ENCODE measurements at places on chromosomes 5 and 9. TPM values are rescaled to one million over a fixed set of nuclear protein-coding genes. Genes with fewer than 3 reads are reported as not detected.

GRCh38 chr9:99818500-99818899 lies 3.2 kb upstream of the NR4A3 start:
- H3K36me3 ChIP-seq, result no peaks in the 10 kb centered on the region
- peak overlapping the region; percentile 81 for H3K4me3 ChIP-seq
- H3K27me3 ChIP-seq, result no peaks in the 10 kb centered on the region
- peaks cover 25% of the 10 kb centered on the region for H3K4me1 ChIP-seq
- peak overlapping the region; percentile 99 for H3K27ac ChIP-seq
- no peak for DNase-seq

GRCh38 chr5:174231956-174232487 lies 186.5 kb downstream of the NSG2 start:
- H3K36me3 ChIP-seq, result no peaks in the 10 kb centered on the region
- DNase-seq, result no peak
- no peak overlapping the region for H3K4me3 ChIP-seq
- no peaks in the 10 kb centered on the region for H3K4me1 ChIP-seq

- no peaks in the 10 kb centered on the region for H3K36me3 ChIP-seq
- no peak overlapping the region for H3K4me3 ChIP-seq
- H3K4me1 ChIP-seq, result peaks cover 7% of the 10 kb centered on the region
- no peak overlapping the region for H3K27ac ChIP-seq
- peak; percentile 77 for DNase-seq
Observed at GRCh38 chr5:150081541-150082283, 4.6 kb downstream of the CSF1R start.

- H3K4me3 ChIP-seq, result no peak overlapping the region
- H3K27me3 ChIP-seq, result no peaks in the 10 kb centered on the region
- no peak overlapping the region for H3K27ac ChIP-seq
Observed at GRCh38 chr5:2685651-2686272, 65.7 kb downstream of the IRX2 start.

DNA sequence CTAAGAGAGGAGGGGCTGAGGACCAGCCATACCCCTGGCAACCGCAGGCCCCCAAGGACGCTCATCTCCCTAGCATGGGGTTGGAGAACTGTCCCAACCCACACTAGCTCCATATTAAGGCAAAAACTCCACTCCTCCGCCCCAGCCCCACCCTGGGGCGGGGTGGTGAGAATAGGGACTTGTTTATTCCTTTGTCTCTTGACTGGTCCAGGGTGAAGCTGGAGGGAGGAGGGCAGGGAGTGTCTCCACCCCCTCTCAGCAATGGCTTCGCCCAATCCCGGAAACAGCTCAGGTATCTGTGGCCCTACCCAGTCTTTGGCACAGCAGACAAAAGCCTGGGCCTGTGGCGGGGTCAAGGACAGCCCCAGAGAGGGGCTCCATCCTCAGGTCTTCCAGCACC lies 16.9 kb downstream of the PRRX2 start:
- peaks cover 62% of the 10 kb centered on the region for H3K4me1 ChIP-seq
- H3K36me3 ChIP-seq, result no peaks in the 10 kb centered on the region
- no peak overlapping the region for H3K27ac ChIP-seq
- DNase-seq, result no peak
- no peaks in the 10 kb centered on the region for H3K27me3 ChIP-seq

- no peaks in the 10 kb centered on the region for H3K27me3 ChIP-seq
- no peak overlapping the region for H3K27ac ChIP-seq
- H3K4me1 ChIP-seq, result peaks cover 13% of the 10 kb centered on the region
- no peak overlapping the region for H3K4me3 ChIP-seq
- H3K36me3 ChIP-seq, result no peaks in the 10 kb centered on the region
Observed at GRCh38 chr9:120438836-120439546, 141.0 kb downstream of the CDK5RAP2 start.

DNA sequence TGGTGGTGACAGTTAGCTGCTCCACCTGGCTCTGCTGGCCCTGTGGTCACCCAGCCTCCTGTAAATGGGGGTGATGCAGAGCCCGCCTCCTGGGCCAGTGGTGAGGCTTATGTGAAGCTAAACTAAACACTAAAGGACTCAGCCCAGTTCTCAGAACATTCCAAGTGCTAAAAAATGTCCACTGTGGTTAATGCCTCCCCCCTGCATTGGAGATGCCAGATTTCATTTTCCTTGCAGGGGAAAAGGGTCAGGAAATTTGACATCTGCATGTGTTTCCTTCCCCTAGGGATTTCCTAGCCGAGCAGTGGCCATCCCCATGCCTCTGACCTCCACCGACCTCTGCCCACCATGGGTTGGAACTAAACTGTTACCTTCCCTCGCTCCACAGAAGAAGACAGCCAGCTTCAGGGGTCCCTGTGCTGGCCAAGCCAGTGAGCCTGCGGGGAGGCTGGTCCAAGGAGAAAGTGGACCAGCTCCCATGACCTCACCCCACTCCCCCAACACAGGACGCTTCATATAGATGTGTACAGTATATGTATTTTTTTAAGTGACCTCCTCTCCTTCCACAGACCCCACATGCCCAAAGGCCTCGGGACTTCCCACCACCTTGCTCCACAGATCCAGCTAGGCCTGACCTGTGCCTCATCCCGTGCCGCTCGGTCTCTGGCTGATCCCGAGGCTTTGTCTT lies 13.0 kb downstream of the CD74 start:
- no peaks in the 10 kb centered on the region for H3K27me3 ChIP-seq
- H3K36me3 ChIP-seq, result peaks cover 32% of the 10 kb centered on the region
- H3K4me3 ChIP-seq, result no peak overlapping the region
- DNase-seq, result no peak
- no peaks in the 10 kb centered on the region for H3K4me1 ChIP-seq

GRCh38 chr5:32779754-32780415 lies 68.8 kb downstream of the NPR3 start:
- DNase-seq, result no peak
- H3K4me3 ChIP-seq, result no peak overlapping the region
- H3K27me3 ChIP-seq, result no peaks in the 10 kb centered on the region
- no peaks in the 10 kb centered on the region for H3K36me3 ChIP-seq
- no peak overlapping the region for H3K27ac ChIP-seq

DNA sequence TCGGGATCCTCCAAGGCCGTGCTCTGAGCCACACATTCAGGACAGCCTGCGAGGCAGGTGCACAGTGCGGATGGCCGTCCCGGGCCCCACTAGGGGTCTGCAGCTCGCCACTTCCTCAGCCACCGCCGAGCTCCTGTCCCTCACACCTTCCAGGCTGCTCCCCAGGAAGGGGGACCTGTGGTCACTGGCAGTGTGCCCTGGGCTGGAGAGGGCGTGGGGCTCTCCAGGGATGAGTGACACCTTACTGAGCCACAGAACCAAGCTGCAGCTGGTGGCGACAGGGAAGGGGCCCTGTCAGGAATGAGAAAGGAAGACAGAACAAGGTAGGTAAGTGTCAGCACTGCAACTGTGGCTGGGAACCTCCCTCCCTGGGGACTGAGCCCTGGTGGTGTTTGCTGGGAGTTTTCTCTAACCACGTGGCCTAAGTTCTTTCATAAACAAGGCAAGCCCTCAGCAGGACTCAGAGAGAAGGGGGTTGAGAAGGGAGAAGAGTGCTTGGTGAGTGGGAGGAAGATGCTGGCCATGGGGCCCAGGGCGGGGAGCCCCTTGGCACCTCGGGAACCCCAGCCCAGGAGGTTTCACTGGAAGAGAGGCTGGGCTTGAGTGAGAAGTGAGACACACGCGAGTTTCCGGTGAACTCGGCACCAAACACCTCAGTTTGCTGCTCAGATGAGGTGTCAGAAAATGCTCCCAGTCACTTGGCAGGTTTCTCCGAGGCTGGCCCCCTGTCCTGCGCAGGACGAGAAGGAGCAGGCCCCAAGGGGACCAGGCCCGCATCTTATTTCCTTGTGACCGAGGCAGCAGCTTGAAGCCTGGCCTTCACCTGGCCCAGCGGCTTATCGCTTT lies 5.2 kb downstream of the IL13 start:
- H3K27ac ChIP-seq, result no peak overlapping the region
- H3K36me3 ChIP-seq, result no peaks in the 10 kb centered on the region
- no peaks in the 10 kb centered on the region for H3K27me3 ChIP-seq
- H3K4me3 ChIP-seq, result no peak overlapping the region
- H3K4me1 ChIP-seq, result no peaks in the 10 kb centered on the region
- DNase-seq, result no peak

DNA sequence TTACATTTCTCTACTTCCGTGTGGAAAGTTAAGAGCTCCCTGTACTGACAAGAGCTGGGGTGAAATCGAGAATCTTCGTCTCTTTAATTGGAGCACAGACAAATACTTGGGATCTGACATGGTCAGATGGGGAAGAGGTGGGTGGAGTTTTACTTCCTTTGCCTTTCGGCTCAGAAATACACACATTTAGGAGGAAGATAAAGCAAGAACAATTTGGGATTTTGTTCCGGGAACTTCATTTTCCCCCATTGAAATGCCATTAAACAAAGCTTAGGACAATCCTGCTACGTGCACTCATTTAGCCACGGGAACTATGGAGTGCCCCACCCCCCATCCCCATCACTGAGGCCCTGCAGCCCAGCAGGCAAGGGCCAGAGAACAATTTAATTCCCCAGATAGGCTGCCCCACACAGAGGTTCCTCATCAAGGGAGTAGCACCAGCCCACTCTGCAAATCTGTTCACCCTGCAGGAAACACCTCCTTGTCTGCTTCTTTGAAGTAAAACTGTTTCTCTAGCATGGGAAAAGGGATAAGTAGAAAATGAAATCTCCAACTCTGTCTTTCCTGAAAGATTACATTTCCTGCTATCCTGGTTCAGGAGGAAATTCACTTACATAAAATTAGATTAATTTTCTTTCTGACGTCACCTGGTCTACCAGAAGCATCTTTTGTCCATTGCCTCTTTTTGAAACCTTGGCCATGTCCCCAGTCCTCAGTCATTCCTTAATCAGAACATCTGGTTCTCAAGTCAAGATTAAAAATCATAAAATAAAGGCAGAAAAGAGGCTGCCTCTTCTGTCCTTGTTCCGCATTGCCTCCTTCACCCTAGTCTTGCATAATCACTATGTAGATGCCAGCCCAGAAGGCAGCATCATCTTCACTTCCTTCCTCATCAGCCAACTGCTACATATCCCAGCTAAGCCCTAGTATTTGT lies 206.4 kb downstream of the ENC1 start:
- H3K36me3 ChIP-seq, result no peaks in the 10 kb centered on the region
- no peak for DNase-seq
- peaks cover 14% of the 10 kb centered on the region for H3K4me1 ChIP-seq
- H3K4me3 ChIP-seq, result no peak overlapping the region
- no peak overlapping the region for H3K27ac ChIP-seq

DNA sequence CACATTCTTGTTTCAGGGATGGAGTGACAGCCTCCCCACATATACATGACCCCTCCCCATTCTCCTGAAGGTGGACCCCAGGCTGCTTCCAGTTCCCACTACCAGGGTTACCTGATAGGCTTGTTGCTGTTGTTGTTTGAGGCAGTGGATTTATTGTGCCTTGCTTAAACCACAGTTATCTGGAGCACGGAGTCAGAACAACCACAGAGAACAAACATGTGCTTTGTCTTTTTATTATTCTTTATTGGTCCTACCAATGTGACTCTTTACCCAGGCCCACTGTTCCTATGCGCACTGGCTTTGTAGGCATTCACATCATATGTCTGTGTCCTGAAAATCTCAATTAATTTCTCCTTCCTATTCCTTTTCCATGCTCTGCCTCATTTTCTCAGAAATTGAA lies 41.2 kb upstream of the IPPK start:
- DNase-seq, result no peak
- H3K27me3 ChIP-seq, result no peaks in the 10 kb centered on the region
- H3K36me3 ChIP-seq, result peaks cover 40% of the 10 kb centered on the region
- H3K4me1 ChIP-seq, result peaks cover 23% of the 10 kb centered on the region
- H3K27ac ChIP-seq, result peak overlapping the region; percentile 30
- no peak overlapping the region for H3K4me3 ChIP-seq

GRCh38 chr5:117590944-117591343 lies 1016.3 kb upstream of the SEMA6A start:
- H3K4me1 ChIP-seq, result no peaks in the 10 kb centered on the region
- no peaks in the 10 kb centered on the region for H3K27me3 ChIP-seq
- H3K36me3 ChIP-seq, result no peaks in the 10 kb centered on the region
- no peak overlapping the region for H3K4me3 ChIP-seq
- no peak overlapping the region for H3K27ac ChIP-seq

GRCh38 chr9:132077881-132078698 lies 1.6 kb downstream of the MED27 start:
- peaks cover 46% of the 10 kb centered on the region for H3K4me1 ChIP-seq
- no peak for DNase-seq
- H3K36me3 ChIP-seq, result no peaks in the 10 kb centered on the region
- no peak overlapping the region for H3K27ac ChIP-seq
- peak overlapping the region; percentile 72 for H3K4me3 ChIP-seq
- H3K27me3 ChIP-seq, result no peaks in the 10 kb centered on the region

DNA sequence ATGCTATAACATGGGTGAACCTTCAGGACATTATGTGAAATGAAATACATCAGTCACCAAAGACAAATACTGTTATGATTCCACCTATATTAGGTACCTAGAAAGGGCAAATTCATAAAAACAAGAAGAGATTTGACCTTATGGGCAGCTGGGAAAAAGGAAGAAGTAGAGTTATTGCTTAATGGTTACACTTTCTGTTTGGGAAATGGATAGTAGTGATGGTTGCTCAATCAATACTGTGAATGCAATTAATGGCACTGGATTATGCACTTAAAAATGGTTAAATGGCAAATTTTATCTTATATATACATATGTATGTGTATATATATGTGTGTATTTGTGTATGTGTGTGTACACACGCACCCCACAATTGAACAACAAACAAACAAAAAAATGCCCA lies 15.2 kb downstream of the FKBP15 start:
- no peaks in the 10 kb centered on the region for H3K4me1 ChIP-seq
- H3K27ac ChIP-seq, result no peak overlapping the region
- no peaks in the 10 kb centered on the region for H3K27me3 ChIP-seq
- DNase-seq, result no peak
- peaks cover 62% of the 10 kb centered on the region for H3K36me3 ChIP-seq

DNA sequence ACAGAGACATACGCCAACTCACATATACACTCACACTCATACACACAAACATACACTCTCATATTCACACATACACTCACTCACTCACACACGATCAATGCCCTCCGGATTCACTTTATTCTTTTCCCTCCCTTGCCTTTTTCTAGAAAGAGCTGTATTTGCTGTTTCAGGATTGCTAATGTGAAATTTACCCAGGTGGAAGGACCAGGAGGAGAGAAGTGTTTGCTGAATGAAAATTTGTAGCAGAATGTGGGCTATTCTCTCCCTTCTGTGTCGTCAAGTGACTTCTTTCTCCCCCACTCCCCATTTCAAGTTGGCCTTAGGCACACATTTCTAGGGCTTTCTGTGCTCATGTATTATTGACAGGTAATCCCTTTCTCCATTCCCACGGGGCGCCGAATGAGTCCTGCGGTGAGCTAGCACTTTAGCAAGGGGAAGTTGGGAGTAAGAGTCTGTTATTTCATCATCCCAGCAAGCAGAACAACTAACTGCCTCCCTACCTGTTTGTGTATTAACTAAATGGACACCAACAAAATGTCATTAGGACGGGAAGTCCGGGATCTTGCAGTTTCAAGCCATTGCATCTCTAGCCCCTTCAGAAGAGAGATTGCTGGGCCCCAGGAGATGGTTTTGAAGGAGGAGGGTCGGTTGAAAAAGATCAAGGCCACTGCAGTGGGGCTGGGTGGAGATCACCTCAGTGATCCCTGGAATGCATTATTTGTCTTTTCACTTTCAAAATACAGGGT lies 97.1 kb upstream of the TAF11L2 start:
- H3K36me3 ChIP-seq, result no peaks in the 10 kb centered on the region
- H3K4me1 ChIP-seq, result peaks cover 12% of the 10 kb centered on the region
- no peak overlapping the region for H3K4me3 ChIP-seq

The DMRTA1 gene
- 0.25 TPM for total RNA-seq

The GPR21 gene
- not detected for total RNA-seq

The ZNF608 gene
- 20.6 TPM for total RNA-seq

The CBY3 gene
- total RNA-seq, result not detected

The IPO11 gene
- 31.2 TPM for total RNA-seq

The NUTM2G gene
- total RNA-seq, result not detected

The SOX30 gene
- total RNA-seq, result not detected

The EIF4E1B gene
- not detected for total RNA-seq

The SKP2 gene
- 12.0 TPM for total RNA-seq

The JAKMIP2 gene
- total RNA-seq, result 0.49 TPM

Measured in vagina (tissue), 2 donors.